ENCODE measurements at places on chromosomes 6 and 20.

DNA sequence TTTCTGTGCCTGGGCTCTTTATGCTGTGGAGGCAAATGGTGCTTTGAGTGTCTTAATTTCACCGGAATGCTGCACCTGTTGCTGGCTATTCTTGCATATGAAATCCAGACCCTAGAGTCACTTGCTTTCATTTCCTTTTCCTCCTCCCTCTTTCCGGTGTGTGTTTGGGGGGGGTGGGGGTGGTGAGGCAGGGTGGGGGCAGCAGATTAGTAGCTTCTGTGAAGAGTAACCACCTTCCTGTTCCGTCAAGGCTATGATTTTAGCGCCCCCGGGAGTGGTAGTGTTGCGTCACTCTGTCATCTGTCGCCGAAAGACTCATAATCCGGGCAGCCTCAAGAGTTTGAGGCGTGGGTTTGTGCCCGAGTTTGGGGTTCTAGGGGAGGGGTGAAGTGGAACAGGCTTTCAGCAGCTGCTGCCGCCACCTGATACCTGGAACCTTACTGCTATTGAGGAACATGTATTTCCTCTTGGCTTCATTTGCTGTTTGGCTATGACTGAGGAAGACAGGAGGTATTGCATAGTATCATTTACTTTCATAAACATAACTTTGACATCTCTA lies 49.1 kb downstream of the UTRN start:
- DNase-seq = peak; percentile 79

DNA sequence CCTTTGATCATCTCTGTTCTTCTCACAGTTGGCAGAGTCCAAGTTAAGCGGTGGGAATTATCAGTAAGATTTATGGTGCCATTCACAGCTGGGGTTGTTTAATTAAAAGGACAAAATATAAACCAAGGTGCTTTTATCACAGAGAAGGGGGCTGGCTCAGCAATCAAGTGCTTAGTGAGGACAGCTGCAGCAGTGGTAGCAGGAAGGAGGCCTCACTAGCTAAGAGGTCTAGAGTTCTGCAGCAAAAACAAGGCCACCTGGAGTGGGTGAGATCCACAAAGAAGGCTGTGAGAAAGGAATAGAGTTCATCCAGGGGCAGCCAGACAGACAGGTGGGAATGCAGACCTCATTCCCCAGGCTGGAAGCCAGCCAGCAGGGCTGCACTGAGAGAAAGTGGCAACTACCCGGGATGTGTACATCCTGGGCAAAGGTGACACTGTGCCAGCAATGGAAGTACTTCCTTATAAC lies 37.1 kb downstream of the PIGU start:
- no peak for DNase-seq

DNA sequence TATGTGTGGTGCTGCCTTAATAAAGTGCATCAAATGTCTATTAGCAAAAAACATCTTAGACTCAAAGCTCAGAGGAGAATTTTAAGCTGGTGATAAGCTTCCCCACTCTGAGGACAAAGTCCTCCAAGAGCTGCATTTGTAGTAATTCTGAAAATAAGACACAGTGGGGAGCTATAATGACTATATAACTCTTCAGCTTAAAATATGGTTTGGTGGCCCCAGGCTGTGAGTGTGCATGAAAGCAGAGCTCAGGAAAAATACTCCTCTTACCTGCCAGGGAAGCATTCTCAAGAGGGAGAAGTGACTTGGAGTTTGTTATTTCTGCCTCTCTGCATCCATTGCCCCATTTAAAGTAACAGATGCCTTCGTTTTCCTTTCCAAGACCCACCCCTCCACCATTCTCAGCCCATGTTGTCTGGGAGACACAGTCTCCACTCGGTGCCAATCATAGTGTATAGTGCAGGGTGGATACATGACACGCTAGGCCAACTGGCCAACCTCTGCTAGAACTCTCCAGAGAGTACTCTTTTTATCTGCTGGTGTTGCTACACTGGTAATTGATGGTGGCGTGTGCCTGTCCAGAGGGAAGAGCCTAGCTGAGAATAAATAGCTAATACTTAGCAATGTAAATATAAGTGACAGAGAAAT lies 229.2 kb downstream of the PHF3 start:
- DNase-seq = no peak

- no peak for DNase-seq
Observed at GRCh38 chr6:166515072-166515810, 71.2 kb downstream of the RAMACL start.

GRCh38 chr6:110468731-110469130 lies 7.7 kb downstream of the SLC22A16 start:
- no peak for DNase-seq

Data from CD4-positive, CD25-positive, alpha-beta regulatory T cell (primary cell).